ENCODE measurements at places on chromosomes 13 and 19.
A peak's percentile ranks its signal among the peaks of the same experiment; 100 is the strongest.

DNA sequence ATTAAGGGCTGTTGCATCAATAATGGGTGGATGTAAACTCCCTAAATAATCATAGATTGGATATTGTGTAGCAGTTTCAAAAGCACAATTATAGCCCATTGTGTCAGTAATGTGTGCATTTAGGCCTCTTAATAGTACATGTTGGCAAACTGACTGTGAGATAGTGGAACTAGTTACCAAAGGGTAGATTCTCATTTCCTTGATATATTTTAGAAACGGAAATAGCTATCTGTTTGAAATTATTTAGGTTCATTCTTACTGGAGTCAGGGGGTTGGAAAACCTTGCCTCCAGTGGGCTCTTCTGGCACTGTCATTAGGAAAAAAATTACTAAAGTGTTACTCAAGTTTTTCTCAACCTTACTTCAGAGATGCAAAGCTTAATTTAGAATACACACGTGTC is 1074.9 kb downstream of the PCDH17 start:
- no peak for DNase-seq

DNA sequence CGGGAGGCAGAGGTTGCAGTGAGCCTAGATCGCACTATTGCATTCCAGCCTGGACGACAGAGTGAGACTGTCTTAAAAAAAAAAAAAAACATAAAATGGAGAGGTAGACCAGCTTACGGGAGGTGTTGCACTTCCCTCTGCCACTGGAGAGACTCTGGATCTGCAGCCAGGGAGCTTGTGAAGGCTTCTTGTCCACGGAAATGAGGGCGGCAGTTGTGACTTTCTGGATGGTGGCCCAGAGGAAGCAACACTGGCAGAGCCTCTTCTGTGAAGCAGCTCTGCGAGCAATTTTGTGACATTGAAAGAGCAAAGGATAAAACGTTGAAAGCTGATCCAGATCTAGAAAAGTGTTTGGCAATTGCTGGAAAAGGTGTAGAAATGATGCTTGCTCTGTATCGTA is 10.4 kb downstream of the SPINT2 start:
- no peak for DNase-seq

DNA sequence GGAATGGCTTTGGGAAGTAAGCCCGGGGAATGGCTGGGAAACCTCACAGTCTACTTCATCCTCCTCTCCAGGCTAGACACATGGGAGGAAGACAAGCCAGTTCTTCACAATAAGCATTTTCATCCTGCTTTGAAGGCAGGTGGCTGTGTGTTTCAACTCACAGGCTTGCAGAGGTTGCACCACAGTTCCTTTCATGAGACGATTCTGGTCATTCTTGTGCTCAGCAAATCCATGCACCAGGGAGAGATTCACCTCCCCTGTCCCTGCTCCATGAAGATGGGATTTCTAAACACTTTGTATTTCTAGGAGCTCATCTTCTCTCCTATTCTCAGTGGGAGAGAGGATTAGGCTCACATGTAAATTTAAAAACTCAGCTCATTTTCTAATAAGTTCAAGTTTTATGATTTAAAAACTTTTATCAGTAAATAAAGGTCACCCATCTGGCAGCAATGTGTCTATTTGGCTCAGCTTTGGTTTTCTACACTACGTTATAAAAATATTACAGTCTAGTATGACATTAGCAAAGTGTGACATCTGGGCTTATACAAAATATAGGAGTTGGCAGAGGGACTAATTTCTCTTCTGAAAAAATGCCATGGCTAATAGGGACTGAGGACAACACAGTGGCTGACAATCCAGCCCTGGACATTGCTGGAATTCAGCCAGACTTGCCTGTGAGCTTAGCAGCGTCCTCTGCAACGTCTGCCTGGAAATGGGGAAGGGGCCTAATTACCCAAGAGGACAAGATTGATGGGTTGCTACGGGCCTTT is 283.2 kb upstream of the SLC10A2 start:
- no peak for DNase-seq

- no peak for DNase-seq
Observed at GRCh38 chr19:18488838-18489626, 32.8 kb downstream of the ELL start.

DNA sequence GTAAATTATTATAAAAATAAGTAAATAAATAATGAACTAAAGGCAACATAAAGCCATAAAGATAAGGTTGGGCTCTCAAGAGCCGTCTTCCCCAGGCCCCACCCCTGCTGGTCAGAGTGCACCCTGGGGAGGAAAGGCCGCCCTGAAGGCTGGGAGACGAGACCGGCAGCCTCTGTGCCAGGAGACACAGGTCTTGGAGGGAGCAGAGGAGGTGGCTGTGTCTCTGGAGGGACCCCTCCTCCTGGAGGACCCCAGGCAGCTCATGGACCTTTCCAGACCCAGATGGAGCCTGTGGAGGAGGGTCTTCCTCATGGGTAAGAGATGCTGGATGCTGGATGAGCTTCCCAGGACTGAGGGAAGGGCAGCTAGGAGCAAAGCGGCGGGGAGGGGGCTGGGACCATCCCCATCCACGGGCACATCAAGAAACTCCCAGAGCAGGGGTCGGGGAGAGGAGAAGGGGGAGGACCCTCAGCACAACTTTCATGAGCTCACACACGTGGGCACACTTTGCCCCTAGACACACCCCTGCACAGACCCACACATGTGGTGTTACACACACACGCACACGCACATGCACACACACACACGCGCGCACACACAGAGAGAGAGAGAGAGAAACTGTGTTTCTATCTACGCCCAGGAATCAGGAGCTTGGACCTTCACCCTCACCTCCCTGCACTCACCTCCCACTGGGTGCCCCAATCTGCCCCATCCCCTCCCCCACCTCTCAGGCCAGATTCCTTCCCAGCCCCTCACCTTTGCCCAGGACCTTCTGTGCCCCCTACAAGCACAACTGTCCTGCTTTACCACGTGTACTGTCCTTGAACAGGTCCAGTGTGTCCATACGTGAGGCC is at the start of gene CEACAM18:
CEACAM18 (plus strand) TSS at position 159 of the 854 bp plus-strand sequence.
- DNase-seq, result no peak

DNA sequence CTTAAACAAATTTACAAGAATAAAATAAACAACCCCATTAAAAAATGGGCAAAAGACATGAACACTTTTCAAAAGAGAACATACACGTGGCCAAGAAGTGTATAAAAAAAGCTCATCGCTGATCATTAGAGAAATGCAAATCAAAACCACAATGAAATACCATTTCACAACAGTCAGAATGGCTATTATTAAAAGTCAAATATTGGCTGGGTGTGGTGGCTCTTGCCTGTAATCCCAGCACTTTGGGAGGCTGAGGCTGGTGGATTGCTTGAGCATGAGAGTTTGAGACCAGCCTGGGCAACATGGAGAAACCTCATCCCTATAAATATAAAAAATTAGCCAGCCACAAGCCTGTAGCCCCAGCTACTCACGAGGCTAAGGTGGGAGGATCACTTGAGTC is 89.9 kb downstream of the UBL3 start:
- no peak for DNase-seq

- DNase-seq, result no peak
Observed at GRCh38 chr19:14375055-14375581, 6.1 kb upstream of the ADGRE5 start.

- peak; percentile 39 for DNase-seq
Observed at GRCh38 chr19:10552510-10553053, 8.9 kb downstream of the ATG4D start.

- no peak for DNase-seq
Observed at GRCh38 chr19:2552859-2553258, 76.9 kb downstream of the GADD45B start.

- no peak for DNase-seq
Observed at GRCh38 chr13:46659413-46660065, 106.6 kb downstream of the LRCH1 start.

DNA sequence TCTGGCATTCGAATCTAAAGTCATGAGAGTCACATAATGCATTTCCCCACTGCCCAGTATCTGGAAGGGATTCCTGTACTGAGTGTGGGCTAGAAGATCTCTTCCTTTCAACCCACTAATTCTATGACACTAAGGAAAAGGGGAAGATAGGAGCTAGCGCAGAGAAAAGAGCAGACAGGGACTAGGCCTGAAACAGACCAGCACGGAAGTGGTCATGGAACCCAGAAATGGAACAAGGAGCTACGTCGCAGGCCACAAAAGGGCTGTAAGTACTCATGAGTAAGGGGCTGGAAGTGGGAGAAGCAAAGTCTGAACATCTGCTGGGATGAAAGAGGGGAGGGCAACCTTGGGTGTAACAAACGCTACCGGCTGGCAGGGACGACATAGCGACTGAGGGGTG is 8.6 kb downstream of the ABCC4 start:
- no peak for DNase-seq

DNA sequence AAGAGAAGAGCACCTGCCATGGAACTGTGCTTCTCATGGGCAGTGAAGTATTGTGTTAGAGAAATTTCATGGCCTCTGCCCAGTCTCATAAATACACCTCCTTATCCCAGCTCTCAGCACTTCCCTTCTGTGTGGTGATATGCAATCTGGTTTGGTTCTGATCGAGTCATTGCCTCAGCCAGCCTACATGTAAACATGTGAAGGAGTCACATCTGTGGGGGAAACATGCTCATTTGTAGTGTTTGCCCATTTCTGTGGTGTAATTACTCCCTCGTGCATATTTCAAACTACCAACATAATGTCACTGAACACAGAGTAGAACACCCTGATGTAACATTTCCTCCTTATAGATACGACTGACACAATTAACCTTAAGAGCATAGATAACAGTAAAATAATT is 183.0 kb downstream of the DCT start:
- DNase-seq, result no peak

GRCh38 chr13:72170571-72170970 is 303.6 kb upstream of the DACH1 start:
- no peak for DNase-seq

DNA sequence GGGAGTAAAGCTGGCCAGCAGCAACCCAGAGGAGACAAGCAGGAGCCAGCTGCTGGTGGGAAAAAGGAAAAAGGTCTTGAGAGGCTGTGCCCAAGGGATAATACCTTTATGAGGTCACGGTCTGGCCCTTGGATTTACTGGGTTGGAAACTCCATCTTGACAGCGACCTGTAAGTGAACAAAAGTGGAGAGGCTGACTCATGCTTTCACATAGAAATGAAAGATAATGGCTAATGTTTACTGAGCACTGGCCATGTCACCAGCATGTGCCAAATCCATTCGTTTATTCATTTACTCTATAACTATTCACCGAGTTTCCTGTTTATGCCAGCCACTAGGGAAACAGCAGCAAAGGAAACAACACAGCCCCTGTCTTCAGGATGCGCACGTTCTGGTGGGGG is 4.7 kb downstream of the VRK3 start:
- DNase-seq, result no peak

DNA sequence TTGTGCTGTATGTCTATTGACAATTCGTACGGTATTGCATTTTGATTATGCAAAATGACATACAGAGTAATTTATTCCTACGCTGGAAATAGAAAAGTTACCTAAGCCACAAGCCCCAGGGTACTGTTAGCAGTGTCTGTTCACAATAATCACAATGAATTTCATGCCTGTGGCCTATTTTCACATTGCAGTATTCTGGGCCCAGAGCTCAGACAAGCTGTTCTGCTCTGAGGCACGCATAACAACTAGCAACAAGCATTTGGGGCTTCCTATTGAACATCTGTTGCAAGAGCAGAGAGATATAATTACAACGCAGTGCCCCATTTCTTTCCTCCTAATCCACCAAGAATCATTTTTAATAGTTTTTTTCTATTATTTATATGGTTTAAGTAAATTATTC is 158.9 kb upstream of the SGCG start:
- DNase-seq, result no peak

DNA sequence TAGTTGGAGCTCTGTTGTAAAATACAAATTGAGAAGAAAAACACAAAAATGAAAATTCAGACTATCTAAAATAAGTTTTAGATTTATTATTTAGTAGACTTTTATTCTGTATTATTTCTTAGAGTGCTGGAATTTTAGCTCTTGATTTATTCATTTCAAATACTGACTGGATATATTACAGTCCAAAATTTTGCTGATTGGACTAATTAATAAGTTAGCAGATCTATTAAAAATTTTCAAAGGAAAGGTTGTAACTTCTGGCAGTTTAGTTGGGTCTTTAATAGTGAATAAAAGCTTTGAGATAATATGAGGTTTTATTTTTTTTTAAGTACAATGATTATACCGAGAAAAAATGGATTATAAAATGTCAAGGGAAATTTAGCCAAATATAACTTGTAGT is 1224.9 kb upstream of the SPRY2 start:
- no peak for DNase-seq

- no peak for DNase-seq
Observed at GRCh38 chr19:36963280-36963679, 47.1 kb downstream of the ZNF568 start.

DNA sequence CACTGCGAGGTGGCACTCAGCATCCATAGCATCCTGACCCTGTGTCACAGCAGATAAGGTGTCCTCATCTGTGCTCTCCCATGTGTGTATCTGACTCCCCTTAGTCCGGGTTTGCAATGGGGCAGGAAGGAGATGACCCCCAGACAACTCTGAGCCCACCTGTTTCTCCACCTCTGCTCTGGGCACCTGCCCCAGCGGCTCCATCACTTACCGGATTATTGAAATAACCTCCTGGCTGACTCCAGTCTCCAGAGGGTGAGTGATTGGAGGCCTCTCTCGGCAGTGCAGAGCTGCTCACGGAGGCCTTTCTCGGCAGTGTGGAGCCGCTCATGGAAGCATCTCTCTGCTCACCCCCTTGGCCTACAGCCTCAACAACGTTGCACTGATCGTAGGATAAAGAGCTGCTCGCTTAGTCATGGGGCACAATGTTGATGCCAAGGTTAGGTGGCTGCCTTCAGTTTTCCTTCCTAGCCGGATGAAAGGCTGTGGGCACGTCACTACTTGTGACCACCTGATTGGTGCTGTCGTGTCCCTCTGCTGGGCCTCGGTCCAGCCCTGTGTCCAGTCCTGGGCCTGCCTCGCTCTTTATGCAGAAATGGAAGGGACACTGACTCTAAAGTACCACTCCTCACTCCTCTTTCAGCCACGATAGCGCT is 67.6 kb downstream of the TEX29 start:
- no peak for DNase-seq

- DNase-seq, result no peak
Observed at GRCh38 chr13:75173457-75174356, 308.3 kb downstream of the TBC1D4 start.

- no peak for DNase-seq
Observed at GRCh38 chr19:39252458-39252857, 3.8 kb upstream of the IFNL4 start.

DNA sequence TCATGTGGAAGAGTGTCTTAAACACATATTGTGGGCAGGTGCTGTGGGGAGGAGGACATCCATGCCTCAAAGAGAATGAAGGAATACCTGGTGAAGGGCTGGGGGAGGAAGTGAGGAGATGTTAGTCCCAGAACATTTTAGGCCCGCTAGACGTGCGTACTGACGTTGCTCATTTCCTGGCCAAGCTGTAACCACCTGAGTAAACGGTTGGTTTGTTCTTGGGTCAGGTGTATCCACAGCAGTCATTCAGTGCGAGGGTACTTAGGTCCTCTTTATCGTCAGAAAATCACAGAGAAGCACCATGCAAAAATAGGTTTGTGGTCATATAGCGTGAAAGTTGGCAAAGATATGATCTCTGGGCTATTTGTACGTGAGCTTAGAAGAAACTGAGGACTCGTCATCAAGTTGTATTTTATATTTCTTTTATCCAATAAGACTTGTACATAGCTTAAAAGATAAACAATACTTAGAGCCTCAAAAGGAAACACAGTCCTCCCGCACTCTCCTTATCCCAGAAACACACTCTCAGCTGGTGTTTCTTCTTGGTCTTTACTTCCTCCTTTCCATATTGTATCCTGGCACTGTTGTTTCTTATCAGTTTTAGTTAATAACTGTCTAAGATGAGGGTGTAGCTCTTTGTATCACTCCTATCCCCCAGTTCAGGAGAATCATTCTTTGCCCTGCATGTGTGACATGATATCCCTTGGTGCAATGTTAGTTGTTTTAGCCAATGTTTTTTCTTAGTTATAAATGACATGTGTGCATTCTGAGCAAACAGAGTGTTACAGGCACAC is 52.0 kb downstream of the ARHGEF7 start:
- DNase-seq, result no peak
